ENCODE measurements at places on chromosomes 12 and 14.

- DNase-seq: no peak
Observed at GRCh38 chr14:104387022-104388010, 192.2 kb upstream of the C14orf180 start.

GRCh38 chr12:130436741-130437501 is 99.2 kb downstream of the PIWIL1 start:
- no peak for DNase-seq

- no peak for DNase-seq
Observed at GRCh38 chr12:49482095-49483051, 56.5 kb upstream of the KCNH3 start.

- DNase-seq: no peak
Observed at GRCh38 chr12:108699955-108700563, 31.3 kb downstream of the CORO1C start.

GRCh38 chr12:88753066-88753465 is 172.8 kb upstream of the KITLG start:
- DNase-seq: no peak

GRCh38 chr14:66624336-66624937 is 116.5 kb downstream of the GPHN start:
- DNase-seq: no peak
